ENCODE measurements at places on chromosomes 11 and 22.

- no peak for DNase-seq
These were observed 883.3 kb downstream of the BRD1 start for GRCh38 chr22:48944433-48944750.

GRCh38 chr11:70525006-70525405 lies 126.7 kb downstream of the CTTN start:
- DNase-seq = no peak

- DNase-seq = no peak
These were observed 6.1 kb upstream of the NFAM1 start for GRCh38 chr22:42438293-42438650.

DNA sequence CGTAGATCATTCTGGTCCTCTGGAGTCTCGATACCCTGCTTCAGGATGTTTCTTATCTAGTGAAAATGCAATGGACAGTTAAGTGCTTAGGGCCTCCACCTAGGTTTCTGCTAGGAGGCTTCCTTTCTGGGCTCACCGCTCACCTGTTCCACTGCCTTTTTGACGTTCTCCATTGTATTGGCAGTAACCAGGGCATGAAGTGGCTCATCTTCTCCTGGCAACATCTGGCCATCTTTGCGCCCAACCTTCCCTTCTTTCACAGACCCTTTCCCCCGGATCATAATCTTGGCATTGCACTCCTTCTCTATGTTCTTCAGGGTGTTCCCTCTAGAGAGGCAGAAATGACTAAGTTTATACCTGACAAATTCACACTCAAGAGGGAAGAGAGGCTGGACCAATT lies 9.1 kb downstream of the SF1 start:
- no peak for DNase-seq

GRCh38 chr11:80586464-80586863 lies 1145.6 kb upstream of the TENM4 start:
- DNase-seq = no peak
